ENCODE measurements at places on chromosomes 12 and 14. TPM values are rescaled to one million over a fixed set of nuclear protein-coding genes. Genes with fewer than 3 reads are reported as not detected.
A peak's percentile ranks its signal among the peaks of the same experiment; 100 is the strongest.

DNA sequence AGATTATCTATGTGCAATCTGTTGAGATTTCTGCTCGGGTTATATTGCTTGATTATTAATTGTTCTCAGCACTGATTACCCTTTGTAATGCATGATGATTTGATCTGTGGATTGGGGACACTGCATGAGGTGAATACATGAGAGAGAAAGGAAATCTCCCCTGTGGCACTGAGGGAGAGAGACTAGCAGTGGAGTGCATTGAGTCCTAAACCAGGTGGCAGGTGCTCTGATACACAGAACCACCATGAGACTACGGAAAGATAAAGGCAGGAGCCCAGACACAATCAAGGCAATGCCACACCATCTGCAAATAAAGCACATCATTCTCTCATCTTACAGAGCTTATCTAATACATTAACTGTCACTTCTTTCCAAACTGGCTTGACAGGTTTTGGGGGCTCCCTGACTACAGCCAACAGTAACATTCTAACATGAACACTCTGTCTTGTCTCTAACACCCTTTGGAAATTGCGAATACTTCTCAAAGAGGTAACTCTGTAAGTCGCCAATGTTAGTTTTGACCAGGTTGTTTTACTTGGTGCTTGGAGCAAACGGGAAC is 37.6 kb upstream of the TSPAN8 start:
- no peak for DNase-seq

DNA sequence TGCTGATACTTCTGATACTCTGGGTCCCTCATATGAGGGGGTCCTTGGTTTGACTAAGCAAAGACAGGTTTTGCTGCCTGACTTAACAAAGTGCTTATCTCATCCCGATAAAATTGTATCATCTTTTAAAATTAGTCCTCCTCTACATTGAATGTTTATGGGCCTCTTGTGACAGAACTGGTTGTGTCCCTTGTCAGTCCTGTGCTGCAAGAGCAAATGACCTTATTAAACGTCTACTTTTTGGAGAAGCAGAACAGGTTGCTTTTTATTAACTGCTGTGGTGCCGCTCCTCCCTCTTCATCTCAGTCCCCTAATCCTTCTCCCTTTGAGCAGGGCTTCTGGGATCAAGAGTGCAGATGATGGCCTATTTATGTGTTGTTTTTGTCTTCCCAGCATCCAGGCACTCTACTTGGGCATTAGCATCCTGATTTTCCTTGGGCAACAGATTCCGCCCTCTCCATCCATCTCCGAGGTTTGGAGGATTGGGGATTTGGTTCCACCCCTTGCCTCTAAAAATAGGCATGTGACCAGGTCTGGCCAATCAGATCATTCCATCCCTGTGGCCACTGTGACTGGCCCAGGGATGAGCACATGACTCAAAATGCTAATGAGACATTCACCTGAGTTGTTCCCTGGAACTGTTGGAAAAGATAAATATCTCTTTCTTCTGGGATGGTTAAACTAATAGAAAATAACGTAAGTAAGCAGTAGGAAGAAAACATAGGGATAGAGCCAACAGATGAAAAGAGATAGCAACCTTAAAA is 2.9 kb upstream of the DENR start:
- no peak for DNase-seq

DNA sequence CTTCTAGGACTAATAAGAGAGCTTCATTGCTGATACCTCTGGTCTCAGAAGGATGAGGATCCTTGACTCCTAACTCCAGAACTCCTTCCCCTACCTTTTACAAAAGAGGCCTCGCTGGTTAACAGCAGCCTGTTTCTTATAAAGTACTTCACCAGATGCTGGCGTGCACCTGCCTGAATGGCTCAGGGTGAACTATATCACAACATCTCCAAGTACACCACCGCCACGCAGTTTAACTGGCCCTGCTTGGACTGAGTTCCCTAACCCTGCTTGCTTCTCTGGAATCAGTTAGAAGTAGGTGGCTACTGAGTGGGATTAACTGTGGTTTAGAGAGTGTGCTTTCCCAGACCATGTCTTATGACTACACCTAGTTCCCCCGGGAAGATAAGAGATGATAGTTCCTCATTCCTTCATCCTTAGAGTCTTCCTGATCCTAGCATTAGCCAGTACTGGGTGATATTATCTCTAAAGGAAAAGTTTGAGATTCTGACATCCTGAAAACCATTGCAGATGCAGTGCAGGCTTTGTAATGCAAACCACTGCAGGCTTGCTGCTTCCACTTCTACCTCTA is 3.0 kb downstream of the FOXJ2 start:
- no peak for DNase-seq

DNA sequence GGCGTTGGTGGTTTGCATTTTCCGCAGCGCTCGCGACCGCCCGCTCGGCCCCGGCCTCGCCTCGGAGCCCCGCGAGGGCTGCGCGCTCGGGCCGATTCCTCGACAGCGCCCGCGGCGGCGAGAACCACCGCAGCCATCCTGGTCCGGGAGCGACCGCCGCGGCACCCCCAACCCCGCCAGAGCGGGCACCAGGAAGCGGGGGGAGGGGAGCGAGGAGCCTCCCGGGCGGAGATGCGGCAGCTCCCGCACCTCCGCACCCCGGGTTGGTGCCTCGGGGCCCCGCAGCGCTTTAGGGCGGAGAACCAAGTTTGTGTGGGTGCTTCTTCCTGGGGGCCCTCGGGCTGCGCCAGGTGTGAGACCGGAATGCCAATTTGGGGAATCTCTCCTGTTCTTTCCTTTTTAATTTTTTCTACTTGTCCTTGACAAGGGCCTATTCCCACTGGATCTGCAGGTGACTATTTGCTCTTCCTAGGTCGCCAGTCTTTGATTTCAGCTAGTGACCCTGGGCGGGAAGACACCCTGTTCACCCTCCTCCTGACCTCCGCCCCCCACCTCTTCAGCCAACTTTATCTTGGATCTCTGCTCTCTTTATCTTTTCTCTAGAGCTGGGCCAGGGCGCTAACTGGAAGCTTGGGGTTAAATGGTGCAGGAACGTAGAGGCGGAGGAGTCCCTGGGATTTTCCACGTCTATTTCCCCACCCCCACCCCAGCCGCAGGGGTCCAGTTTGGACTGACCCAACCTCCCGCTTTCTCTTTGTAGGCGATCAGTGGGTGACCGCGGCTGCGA is at the start of gene SOCS2:
TSS of gene SOCS2 (plus strand) at position 751 of the 787 bp plus-strand sequence. CDS start 223 bp downstream, outside the sequence.
- DNase-seq: peak; percentile 19

GRCh38 chr12:68036642-68037041 is 47.4 kb downstream of the IFNG-AS1 start:
- DNase-seq: no peak

- DNase-seq: no peak
These were observed 125.4 kb upstream of the PLEKHA5 start for GRCh38 chr12:19003987-19004619.

- DNase-seq: no peak
These were observed 56.7 kb downstream of the SRGAP1 start for GRCh38 chr12:63900922-63901793.

CLECL1 gene
- not detected for total RNA-seq

TAS2R50 gene
- 0.42 TPM for total RNA-seq

DNA sequence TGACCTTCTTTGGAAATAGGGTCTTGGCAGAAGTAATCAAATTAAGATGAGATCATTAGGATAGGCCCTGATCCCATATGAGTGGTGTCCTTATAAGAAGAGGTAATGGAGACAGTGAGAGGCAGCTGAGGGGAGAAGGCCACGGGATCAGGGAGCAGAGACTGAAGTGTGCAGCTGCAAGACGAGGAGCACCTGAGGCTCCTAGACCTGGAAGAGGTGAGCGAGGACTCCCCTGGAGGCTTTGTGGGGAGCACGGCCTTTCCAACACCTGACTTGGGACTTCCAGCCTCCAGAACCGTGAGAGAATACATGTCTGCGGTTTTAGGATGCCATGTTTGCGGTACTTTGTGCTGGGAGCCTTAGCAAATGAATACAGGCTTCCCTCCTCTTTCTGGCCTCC is 37.5 kb downstream of the LRTM2 start:
- DNase-seq: peak; percentile 52

DNA sequence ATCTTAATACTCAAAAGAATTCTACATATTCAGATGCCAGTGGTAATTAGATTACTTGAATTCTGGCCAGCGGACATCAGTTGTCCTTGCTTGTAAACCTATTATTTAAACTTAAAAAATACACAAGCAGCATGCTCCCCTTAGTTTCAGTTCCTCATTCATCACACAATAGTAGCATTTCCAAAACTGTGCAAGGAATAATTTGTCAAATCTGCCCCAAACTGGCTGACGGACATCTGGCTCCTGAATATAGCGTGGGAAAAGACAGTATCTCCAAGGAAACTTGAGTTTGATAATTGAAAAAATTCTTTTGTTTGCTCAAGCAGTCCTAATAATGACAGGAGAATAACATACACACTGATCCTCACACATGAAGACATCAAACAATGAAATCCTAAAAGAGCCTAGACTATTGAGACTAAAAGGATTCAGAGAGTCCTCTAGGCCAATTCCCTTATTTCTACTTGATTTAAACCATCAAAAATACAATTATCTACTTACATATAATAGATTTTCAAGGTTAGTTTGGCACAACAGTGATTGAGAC is 90.4 kb downstream of the KIF21A start:
- no peak for DNase-seq

INTS13 gene
- total RNA-seq: 19.3 TPM

GRCh38 chr14:66254038-66254437 is 232.1 kb upstream of the CCDC196 start:
- no peak for DNase-seq

PIWIL1 gene
- total RNA-seq: not detected

CFAP251 gene
- 3.4 TPM for total RNA-seq

LRRC43 gene
- total RNA-seq: 2.3 TPM

DNA sequence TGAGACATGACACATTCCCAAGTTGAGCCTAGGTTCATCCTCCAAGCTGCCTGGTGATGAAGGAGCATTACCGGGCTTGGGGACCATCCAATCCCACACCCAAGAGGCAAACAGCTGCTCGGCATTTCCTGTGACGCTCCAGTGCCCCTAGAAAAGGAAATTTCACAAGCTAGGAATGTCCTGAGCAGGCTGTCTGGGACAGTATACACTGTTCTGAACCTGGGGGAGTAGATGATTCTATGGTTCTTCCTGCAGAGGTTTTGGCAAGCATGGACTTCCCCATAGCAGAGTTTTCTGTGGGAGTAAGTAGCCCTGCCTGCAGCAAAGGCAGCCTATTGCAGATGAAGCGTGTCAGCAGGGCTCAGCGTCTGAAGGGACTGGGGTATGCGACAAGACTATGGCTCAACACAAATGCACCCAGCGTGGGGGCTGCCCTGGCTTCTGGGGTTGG is 47.4 kb upstream of the SRSF5 start:
- no peak for DNase-seq

- no peak for DNase-seq
These were observed 33.6 kb upstream of the PLEKHA5 start for GRCh38 chr12:19095756-19096480.

- no peak for DNase-seq
These were observed 311.0 kb downstream of the GRIN2B start for GRCh38 chr12:13670285-13670866.

GRCh38 chr14:89365061-89365801 is 51.8 kb downstream of the FOXN3 start:
- peak; percentile 36 for DNase-seq

DNA sequence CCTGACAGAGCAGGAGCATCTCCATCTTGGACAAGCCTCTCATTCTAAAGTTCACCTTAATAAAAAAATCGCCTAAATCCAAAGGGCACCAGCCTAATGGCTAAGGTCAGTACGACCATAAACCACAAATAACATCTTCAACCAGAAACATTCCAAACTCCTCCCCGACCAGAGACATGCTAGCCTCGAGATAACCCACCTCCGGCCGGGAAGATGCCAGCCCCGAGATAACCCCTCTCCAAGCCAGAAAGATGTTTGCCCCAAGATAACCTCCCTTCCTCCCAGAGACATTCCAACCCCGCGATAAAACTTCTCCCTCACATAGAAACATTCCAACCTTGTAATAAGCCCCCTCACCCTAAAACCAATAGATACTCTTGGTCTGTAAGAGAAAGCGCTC is 86.8 kb upstream of the PKP2 start:
- DNase-seq: no peak

ALG10B gene
- 2.0 TPM for total RNA-seq

- no peak for DNase-seq
These were observed 91.5 kb upstream of the PTGDR start for GRCh38 chr14:52175982-52176502.

DNA sequence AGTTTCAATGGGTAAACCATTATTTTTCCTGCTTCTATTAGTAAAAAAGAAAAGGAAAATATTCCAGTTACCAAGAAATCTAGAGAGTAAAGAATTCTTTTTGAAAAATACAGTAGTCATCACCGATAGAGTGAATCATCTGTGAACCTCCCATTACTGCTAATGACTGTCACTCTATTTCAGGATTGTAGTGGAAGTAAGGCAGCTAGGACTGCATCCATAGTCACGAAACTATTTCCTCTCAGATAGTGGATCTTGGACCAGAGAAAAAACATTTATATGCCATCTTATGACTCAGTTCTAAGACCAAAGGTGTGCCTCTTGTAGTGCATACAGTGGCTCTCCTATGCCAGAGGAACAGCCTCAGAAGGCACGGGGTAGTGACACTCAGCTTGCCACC is 173.9 kb upstream of the PLEKHA5 start:
- DNase-seq: no peak

AMHR2 gene
- not detected for total RNA-seq

- peak; percentile 70 for DNase-seq
These were observed 25.2 kb downstream of the SLC25A47 start for GRCh38 chr14:100348253-100348729.

DNA sequence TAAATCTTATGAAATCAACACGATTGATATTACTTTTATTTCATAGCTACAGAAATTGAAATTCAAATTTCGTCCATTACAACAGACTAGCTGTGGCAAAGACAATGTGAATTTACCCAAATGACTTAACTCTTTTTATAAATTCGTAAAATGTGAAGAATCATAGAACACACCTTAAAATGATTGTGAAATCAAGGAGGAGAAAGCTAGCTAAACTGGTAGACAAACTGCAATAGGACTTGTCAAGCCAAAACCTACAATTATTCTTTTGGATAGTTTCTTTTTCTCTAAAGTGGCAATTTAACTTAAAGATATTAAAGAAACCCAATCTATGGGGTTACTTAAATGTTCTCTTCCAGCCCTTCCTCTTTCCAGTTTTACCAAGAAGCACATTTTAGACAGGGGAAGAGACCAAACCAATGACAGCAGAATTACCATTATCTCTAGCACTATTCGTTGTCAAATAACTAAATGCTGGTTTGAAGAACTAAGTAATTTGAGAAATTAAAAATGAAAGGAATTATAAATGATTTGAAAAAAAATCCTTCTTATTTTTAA is 807 bp upstream of the SLC16A7 start:
- DNase-seq: no peak

DNA sequence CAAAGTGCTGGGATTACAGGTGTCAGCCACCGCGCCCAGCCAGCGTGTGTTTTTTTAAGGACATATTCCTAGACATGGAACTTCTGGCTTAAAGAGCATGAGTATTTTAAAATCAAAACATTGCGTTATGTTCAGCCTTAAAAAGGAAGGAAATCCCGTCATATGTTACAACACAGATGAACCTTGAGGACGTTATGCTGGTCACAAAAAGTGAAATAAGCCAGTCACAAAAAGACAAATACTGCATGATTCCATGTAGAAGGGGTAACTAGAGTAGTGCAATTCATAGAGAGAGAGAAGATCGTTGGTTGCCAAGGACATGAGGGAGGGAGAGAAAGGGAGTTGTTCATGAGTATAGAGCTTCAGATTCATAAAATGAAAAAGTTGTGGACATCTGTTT is 53.9 kb downstream of the ACACB start:
- DNase-seq: no peak

- no peak for DNase-seq
These were observed 21.4 kb downstream of the WNT5B start for GRCh38 chr12:1650260-1650977.

- DNase-seq: no peak
These were observed 17.2 kb upstream of the BDKRB1 start for GRCh38 chr14:96238676-96239265.

NTS gene
- not detected for total RNA-seq

Data from lower leg skin (tissue), 4 donors.